ENCODE measurements at places on chromosomes 2 and 18.
A peak's percentile ranks its signal among the peaks of the same experiment; 100 is the strongest.

DNA sequence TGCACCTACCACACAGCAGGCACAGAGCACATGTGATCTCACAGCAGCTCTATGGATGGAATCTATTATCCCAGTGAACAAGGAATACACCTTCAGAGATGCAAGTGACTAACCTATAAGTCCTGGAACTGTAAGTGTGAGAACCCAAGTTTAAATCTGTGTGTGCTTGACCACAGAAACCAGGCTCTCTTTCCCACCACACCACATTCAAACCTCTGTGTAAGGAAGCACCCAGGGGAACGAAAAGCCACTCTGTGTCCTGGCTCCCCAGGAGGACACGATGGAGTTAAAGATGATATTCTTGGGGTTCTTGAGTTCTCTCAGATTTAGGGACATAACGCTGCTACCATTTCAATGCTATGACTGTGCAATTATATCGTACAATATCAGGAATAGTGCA lies 38.9 kb downstream of the TTR start:
- DNase-seq: no peak

DNA sequence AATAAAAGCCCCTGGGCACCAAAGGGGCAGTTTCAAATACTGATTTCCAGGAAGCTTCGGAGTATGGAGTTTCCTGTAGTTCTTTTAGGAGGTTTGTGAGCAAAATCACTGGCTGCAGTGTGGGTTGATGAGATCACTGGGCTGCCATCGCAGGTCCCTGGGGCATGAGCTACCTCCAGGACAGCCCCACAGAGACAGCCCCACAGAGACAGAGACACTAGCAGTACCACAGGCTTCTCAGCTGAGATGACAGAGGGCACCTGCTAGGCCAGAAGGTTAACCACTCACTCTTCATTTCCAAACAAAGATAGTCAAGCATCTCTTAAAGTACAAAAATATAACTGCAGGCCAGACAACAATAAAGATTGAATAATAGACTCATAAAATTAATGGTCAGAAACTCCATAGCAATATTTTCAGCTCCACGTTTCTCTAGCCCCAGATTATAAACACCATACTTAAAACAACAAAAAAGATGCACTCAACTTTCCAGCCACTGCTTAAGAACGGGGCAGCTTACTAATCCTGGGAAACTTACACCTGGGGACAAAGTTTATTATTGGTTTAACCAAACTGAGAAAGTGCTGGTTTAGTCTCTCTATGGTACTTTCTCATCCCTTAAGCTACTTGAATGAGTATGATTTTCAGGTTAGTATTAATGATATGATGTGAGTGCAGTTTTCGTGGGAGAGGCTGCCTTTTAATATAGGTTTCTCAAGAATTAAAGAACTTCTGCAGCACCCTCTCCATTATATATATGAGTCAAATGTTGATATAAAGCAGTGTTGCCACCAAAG lies 11.6 kb downstream of the AFF3 start:
- DNase-seq: no peak

- no peak for DNase-seq
Observed at GRCh38 chr2:149068996-149069888, 30.7 kb downstream of the LYPD6B start.

GRCh38 chr2:89784960-89785359 lies 1093.5 kb downstream of the RPIA start:
- DNase-seq: no peak

DNA sequence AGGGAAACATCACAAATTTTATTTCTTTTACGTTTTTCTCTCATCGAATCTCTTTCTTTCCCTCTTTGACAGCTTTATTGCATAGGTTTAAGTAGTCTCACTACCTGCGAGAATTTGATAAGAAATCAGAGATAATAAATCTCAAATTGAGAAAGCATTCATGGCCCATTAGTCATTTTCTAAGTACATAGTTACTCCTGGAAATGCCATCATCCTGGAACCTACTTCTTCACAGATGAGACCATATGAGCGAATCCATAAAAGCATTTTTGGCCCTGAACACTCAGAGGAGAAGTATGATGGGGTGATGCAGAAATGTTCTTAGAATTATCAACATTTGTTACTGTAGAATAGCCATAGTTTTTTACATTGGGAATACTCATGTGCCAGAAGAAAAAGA lies 138.0 kb upstream of the ARHGAP28 start:
- no peak for DNase-seq

DNA sequence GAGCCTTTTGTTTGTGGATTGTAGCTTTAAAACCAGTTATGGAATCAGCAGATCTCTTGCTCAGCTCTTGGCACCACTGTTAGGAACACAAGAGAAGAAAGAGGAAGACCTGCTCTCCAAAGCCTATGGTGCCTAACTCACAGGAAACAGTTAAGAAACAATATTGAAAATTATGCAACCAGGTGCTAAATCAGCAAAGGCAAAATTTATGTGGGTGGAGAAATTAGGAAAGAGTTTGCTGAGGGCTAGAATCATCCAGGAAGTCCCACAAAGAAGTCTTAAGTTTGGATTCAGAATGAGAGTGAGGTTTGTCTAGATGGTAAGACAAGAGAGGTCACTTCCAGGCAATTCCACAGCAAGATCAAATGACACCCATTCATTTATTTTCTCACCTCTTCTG lies 49.4 kb downstream of the AOX1 start:
- no peak for DNase-seq

GRCh38 chr18:74652392-74652988 lies 54.8 kb downstream of the ZNF407 start:
- DNase-seq: peak; percentile 33

- DNase-seq: no peak
Observed at GRCh38 chr2:50958504-50958903, 73.4 kb downstream of the NRXN1 start.

GRCh38 chr2:211435331-211435730 lies 878.9 kb downstream of the CPS1 start:
- DNase-seq: no peak

DNA sequence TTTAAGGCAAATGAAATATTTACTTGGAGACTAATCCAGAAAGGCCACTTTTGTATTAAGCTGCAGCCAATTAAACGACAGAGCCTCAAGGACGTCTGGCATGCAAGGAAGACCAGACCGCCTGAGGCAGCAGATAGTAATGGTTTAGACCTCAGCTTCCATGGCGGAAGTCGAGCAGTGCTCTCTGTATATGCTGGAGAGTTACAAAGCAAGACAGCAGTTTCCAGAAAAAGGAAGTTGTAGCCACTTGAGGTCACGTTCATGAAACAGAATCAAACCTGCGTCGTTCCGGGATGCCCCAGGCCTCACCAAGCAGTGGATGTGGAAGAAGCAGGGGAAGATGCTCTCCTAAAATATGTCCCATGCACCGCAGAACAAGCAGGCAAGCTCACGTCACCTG lies 142.0 kb downstream of the PTGR3 start:
- no peak for DNase-seq

GRCh38 chr18:63148449-63149301 lies 170.9 kb downstream of the BCL2 start:
- DNase-seq: no peak

DNA sequence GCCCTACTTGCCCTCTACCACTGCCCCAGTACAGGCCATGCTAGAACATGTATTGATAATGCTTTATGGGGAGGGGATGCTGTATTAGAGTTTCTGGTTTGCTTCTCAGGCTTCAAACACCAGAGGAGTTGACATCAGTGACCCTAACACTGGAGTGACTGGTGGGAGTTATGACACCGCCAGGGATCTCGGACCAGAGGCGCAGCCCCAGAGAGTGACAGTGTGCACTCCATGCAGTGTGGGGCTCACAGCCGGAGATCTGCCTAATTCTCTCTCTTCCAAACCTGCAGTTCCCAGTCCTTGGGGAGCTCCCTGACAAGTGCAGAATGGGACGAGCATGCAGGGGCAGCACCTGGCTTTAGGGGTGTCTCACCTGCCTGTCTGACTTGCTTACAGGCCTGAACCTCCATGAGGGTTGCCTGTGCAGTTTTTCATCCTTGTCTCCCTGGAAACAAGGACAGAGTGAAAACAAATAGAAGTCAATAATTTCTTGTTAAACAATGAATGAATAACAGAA lies 244.9 kb upstream of the MYT1L start:
- DNase-seq: no peak

DNA sequence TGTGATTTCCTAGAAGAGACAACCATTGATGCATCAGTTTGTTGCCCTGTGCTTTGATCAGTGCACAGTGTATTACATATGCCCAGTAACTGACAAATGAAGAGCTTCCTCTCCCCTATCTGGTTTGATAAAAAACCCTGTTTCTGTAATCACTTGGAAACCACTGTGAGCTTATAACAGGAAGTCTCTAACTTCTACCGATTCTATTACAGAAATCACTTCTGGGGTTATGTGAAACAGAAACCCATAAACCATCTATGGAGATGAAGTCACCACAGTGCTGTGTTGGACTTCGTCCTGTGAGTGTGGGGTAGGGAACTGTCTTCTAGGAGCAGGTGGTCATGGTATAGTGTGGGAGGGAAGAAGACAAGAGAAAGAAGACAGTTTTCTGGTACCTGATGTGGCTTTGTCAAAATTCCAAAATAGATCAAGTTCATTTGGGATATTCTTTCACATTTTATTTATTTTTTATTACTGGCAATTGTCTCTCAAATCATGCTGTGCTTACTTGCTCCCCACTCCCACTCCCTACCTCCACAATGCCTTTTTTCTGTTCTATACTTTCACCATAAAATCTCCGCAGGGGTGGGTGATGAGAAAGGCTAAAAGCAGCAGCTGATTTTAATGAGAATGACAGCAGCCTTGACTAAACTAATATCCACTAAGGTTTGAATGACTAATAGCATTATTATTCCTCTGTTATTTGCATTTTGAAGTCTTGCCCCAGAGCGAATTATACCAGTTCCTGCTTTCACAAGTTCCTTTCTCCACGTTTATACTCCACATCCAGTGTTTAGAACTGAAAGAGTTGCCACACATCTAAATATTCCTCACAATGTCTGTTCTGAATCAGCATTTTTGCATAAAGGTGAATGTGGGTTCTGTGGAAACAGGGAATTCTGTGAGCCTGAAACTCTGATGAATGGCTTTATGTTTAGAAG lies 41.7 kb upstream of the RND3 start:
- no peak for DNase-seq

DNA sequence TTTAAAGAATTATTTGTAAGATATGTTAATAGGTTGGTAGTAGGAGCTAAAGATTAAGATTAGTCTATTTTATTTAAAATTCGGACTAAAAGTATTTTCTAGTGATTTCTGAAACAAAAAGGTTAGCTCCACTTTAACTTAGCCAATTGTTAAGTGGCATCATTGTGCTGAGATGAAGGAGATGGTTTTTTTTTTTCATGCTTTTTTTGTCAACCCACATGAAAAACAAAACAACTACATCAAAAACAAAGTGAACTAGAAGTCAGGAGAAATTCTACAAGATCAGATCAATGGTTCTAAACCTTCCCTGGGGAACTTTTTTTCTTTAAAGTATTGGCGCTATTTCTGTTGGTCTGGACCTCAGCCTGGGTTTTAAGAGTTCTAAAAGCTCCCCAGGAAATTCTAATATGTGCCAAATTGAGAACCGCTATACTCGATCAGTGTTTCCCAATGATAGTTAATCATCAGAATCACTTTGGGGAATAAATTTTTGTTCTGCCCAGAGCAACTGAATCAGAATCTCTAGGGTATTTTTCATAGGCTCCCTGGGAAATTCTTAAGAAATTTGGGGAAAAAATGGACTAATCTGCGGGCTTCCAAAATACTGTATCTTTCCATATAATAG lies 2.3 kb downstream of the ZC3H6 start:
- DNase-seq: no peak

DNA sequence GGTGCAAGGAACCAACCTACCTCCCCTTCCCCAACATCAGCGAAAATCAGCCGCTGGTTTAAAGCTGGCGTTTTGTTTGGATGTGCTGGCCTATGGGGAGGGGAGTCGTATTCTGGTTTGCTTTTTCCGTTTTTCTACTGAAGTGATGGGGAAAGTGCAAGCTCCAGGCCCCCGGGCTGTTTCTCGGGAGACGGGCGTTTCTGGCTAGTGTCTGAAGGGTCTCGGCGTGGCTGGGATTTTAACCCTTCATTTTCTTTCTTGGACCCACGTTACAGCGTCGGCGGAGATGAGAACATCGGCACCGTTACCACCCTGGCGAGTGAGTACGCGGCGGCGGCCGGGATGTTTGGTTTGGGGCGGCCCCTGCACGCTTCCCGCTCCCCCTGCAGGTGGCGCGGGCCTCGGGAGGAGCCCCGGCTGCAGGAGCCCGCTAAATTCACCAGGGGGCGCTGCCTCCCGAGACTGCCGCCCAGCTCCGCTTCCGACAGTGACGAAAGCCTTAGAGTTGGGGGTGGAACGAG lies 70.7 kb downstream of the PLB1 start:
- DNase-seq: peak; percentile 79

DNA sequence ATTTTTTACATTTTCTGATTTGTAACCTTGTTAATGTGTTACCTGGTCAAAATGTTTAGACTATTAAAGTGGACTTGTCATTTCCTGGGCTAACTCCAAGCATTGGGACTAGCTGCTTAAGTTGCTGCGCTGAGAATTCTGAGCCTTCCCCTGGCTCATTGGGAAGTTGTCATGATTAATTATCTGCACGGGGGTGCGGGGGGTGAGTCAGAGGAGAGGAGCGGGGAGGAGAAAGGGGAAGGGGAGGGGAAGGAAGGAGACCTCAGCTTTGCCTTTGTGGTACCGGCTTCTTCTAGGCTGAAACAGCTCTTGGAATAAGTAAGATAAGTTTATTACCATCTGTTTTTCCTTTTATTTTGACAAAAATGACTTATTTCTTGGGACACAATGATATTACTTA lies 52.9 kb upstream of the APCDD1 start:
- DNase-seq: no peak

GRCh38 chr2:2640818-2641217 lies 309.7 kb upstream of the MYT1L start:
- DNase-seq: no peak

GRCh38 chr2:122255924-122256323 lies 500.5 kb downstream of the TSN start:
- no peak for DNase-seq

- no peak for DNase-seq
Observed at GRCh38 chr2:81739966-81740365, 1435.4 kb upstream of the LRRTM1 start.

DNA sequence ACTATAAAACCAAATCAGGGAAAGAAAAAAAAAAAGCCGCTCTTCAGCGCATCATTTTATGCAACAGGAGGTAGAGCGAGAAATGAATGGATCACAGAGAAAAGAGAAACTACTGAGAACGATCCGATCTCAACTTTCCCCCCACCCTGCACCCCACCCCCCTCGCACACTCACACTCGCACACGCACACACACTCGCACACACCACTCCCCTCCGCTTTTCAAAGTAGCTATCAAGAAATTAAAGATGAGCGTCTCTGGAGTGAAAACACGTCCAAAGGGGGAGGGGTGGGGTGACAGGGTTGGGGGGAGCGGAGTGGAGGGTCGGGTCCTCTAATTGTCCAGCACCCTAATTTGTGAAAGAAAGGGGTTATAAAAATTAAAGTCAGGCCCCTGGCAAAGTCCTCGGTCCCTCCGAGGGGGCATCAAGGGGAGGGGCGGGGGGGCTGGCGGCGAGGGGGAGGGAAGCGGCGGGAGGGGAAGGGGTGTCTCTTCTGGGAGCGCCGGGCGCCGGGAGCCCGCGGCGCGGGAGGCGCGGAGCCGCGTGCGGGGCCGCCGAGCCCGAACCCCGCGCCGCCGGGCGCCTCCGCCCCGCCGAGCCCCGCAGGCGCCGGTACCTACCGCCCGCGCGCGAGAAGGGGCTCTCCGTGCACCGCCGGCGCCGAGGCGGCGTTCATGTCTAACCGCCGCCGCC lies 428 bp downstream of the TCF4 start:
- DNase-seq: peak; percentile 24

- DNase-seq: no peak
Observed at GRCh38 chr18:64380117-64380516, 231.2 kb upstream of the LINC00305 start.

Data from hematopoietic multipotent progenitor cell treated with erythropoietin and hydrocortisone succinate and interleukin-3 and kit ligand, for 15 days (in vitro differentiated cells).